NCI-H774 (cell line): ENCODE measurements at places on chromosomes 6 and 20.

DNA sequence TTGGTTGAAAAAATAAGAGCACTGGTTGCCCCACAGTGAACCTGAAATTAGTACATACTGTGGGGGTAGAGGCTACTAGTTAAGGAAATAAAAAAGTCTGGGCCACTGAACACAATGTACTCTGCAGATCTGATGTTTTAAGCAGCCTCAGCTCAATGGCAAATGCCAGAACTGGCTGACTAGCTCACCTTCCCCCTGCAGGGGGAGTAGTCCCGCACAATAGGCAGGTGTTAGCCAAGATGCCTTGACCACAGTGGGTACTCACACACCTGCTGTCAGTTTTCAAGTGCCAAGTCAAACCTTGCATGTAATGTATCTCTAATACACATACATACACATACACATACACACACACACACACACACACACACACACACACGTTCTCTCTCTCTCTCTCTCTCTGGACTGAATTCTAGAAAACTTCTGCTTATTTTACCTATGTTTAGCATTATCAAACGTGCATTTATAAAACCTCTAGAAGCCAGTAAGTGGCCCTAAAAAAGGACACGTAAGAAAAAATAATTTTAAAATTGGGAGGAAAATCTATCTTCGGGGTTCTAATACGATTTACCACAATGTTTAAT, 36.1 kb downstream of the GMDS start:
- DNase-seq = peak; percentile 79

DNA sequence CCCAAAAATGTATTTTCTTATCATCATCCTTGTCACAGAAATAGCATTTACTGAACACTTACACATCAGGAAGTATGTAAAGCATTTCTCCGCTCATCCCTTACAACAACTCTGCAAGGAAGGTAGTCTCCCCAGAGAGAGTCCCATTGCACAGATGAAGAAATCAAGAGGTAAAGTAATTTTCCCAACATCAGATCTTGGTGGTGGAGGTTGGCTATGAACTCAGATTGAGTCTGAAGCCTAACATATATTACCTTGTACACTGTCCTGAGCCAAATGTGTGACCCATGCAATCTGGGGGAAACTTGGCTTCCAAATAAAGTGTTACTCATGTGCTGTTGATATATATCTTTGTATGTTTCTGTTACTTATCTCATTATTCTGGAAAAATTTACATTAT, 31.4 kb downstream of the MAN1A1 start:
- no peak for DNase-seq

GRCh38 chr6:16540804-16541752, 220.2 kb downstream of the ATXN1 start:
- no peak for DNase-seq

GRCh38 chr20:32917191-32917950, 58.6 kb downstream of the EFCAB8 start:
- no peak for DNase-seq

- no peak for DNase-seq
These were observed 59.5 kb downstream of the BFSP1 start for GRCh38 chr20:17471606-17472187.

GRCh38 chr20:14288341-14289330, 48.8 kb downstream of the FLRT3 start:
- DNase-seq = no peak

- no peak for DNase-seq
These were observed 158.5 kb downstream of the PHACTR1 start for GRCh38 chr6:12875051-12875450.

DNA sequence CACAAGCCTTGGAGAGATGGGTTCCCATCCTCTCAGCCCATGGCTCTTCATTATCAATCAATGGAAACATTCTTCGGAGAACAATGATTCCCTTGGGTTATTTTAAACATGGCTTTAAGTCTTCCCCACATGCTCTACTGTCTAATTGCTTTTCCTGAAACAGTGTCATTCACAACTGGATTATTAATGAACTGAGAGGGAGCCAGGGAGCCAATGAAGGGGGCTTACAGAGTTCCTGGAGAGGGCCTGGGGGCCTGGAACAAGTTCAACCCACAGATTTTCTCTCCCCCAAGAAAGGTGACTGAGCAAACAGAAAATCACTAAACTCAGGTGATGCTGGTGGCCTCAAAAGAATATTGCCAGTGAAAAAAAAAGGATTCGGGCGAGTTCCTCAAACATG, 1.3 kb upstream of the PPP1R16B start:
- DNase-seq = no peak

GRCh38 chr6:24752917-24753492, 21.7 kb upstream of the GMNN start:
- no peak for DNase-seq

DNA sequence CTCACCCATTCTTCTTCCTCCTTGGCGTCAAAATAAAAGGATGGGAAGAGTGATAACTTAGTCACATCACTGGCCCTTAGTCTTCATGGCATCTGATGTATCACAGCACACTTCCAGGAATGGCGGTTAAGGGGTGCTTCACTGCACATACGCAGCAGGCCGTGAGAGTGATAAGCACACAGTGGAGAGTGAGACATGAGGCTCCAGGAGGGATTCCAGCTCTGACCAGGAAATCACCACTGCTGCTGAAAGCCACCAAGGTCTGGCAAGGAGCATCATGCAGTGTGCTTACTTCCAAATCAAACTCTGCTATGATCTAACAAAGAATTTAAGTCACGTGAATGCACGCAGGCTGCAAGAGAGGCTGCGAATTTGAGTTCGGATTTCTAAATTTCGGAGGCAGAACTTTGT, 62.4 kb downstream of the ARID1B start:
- DNase-seq = no peak

DNA sequence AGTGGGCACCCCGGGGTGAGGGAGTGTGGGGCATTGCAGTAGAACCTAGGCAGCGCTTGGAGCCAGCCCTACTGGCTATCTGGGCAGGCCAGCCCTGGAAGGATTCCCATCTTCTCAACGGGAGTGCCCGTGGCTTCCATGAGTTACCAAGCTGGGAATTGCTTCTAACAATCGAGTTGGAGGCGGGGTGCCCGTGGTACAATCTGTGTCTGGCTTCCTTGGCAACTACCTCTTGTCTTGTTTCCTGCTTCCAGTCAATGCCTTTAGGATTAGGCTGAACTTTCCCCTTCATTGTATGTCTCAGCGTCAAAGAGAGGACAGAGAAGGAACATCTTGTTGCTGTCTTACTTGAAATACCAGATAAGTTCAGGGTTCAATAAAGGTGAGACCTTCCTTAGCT, 33.3 kb downstream of the PPP1R14C start:
- DNase-seq = no peak

GRCh38 chr20:25453035-25453810, 45.8 kb downstream of the GINS1 start:
- no peak for DNase-seq

DNA sequence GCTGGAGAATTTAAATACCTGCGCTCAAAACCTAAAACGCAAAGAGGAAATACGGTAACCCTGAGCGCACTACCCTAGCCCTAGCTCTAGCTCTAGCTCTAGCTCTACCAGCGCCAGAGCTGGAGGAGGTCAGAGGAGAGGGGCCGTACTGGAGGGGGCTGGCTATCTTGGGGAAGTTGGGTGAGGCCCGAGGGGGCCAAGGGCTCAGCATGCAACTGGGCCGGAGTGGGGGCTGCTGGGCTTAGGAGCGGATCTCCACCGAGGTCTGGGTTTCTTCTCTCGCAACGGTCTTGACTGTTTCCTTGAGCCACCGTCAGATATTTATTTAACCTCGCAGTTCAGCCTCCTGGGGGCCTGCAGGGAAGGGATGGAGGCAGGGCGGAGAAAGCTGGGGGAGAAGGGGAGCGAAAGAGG, 91.0 kb downstream of the NCR2 start:
- no peak for DNase-seq

GRCh38 chr20:63868264-63868663, 3.2 kb downstream of the TPD52L2 start:
- DNase-seq = no peak

DNA sequence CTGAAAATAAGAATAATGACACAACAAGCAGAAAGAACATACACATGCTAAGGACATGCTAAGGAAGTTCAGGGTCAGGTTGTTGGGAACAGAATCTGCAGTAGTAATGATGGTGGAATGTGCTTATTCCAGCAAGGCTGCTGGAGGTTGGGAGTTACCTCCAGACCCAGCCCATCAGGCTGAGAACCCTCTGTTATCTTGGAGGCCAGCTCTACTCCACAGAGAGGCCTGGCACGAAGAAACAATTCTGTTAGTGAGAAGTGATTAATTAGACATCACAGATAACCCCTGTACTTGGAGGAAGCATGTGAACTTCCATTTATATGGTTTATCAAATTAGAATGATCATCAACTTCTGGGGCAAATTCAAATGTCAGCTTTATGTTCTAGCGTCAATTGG, 22.1 kb upstream of the ARHGAP18 start:
- no peak for DNase-seq

DNA sequence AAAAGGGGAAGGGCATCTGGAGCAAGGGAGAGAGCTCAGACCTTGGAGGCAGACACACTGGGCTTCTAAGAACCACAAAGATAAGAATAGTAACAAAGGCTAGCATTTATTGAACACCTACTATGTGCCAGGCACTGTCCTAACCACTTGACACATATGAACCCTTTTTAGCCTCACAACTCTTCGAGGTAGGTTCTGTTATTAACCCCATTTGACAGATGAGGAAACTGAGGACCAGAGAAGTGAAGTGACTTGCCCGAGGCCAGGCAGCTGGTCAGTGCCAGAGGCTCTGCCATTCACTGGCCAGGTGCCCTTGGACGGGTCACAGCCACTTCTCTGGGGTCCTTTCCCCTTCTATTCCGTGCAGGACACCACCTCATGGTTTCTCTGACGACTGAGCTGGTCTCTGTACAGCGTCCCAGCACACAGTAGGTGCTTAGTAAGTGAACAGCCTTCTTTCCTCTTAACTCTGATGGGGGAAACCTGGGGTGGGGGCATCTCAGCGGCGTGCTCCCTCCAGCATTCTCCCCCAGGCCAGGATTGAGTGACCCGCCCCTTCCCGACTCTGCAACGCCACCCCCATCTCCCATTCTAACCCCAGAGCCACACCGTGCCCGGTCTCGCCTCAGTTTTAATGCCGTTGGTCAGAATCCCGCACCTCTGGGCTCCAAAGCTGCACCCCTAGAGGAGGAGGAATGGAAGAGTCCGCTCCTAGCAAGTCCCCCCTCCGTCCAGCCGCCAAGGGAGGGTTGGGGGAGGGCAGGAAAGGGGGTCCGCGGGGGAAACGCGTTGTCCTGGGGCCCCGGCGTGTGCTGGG, 55.7 kb downstream of the CD40 start:
- DNase-seq = no peak

DNA sequence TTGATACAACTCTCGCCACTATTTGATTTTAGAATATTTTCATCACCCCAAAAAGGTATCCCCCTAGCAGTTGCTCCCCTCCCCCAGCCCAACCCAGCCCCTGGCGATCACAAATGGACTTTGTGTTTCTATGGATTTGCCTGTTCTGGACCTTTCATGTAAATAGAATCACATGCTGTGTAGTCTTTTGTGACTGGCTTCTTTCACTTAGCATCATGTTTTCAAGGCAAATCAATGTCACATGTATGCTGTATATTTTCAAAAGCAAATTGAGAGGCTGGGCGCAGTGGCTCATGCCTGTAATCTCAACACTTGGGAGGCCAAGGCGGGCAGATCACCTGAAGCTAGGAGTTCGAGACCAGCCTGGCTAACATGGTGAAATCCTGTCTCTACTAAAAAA, 48.5 kb downstream of the BANF2 start:
- DNase-seq = no peak

GRCh38 chr6:42507901-42508300, 55.9 kb upstream of the UBR2 start:
- no peak for DNase-seq

GRCh38 chr6:156538875-156539660, 238.1 kb upstream of the ARID1B start:
- no peak for DNase-seq

DNA sequence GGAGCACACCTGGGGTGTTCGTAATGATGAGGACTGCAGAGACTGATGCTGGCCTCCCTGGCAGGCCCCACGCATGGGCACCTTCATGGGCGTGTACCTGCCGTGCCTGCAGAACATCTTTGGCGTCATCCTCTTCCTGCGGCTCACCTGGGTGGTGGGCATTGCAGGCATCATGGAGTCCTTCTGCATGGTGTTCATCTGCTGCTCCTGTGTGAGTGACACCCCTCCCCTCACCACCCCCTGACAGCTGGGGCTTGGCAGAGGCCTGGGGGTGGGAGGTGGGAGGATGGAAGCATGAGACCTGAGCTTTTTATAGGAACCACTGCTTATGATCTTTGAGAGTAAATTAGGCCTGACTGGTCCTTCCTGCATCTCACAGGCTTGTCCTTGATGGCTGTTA, 6.7 kb downstream of the SLC12A5 start:
- no peak for DNase-seq

GRCh38 chr6:34546551-34547321, 9.4 kb downstream of the SPDEF start:
- DNase-seq = peak; percentile 66

DNA sequence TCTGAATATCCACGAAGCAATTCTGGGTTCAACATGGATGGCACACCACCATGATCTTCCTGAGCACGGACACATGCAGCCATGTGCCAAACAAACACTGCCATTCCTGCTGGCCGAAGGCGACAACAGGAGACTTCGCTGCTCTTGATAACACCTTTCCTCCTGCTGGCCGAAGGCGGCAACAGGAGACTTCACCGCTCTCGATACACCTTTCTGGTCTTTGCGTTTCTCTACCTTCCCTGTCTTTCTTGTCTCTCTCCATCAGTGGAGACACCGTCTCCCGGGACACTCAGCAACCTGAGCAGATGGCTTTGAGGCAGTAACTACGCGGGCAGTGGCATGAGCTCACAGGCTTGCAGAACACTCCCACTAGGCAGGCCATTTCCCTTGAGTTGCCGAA, 54.9 kb upstream of the MPC1 start:
- no peak for DNase-seq

- DNase-seq = no peak
These were observed 272.1 kb upstream of the DEFB115 start for GRCh38 chr20:30985386-30985785.

- no peak for DNase-seq
These were observed 35.9 kb downstream of the DUSP22 start for GRCh38 chr6:328136-328670.

- no peak for DNase-seq
These were observed 191.4 kb upstream of the CDYL start for GRCh38 chr6:4584801-4585200.

GRCh38 chr6:160082627-160083026, 39.0 kb upstream of the SLC22A1 start:
- no peak for DNase-seq

GRCh38 chr6:92944132-92944531, 475.2 kb downstream of the EPHA7 start:
- DNase-seq = no peak
